GDM1 (cell line): ENCODE measurements at places on chromosomes 5 and 9.

DNA sequence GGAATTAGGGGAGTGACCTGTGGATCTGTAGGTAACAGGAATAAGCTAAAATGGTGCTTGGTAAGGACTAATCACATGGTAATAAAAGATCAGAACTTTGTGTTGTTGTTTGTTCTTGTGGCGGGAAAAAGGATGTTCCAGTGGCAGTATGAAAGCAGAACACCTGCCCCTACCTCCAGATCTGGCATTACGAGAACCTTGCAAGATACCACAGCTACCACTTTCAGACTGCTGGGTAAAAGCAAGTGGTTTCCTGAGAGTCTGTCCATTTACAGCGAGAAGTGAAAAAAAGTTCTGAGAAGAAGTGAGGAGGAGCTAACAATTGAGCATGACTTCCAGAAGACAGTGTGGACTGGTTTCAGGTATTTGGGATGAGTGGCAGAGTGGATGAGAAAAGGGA, 252.5 kb downstream of the TLE4 start:
- no peak for DNase-seq

DNA sequence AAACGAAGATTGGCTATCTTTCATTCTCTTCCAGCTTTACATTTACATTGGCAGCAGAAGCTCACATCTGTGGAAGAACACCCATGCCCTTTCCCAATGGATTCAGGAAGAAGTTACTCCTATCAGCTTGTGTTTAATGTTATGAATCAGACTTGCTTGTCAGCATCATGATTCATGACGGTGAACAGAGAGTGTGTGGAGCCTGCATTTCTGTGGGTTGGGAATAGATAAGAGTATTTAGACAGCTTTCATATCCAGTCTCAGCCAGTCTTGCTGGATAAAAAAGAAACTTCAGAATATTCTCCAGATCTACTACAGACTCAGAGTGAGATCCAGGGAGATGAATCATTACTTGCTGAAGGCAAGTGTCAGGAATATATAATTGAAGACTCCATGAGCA, 812.9 kb upstream of the ZNF608 start:
- no peak for DNase-seq

GRCh38 chr5:168430296-168430695, 56.0 kb upstream of the RARS1 start:
- no peak for DNase-seq

DNA sequence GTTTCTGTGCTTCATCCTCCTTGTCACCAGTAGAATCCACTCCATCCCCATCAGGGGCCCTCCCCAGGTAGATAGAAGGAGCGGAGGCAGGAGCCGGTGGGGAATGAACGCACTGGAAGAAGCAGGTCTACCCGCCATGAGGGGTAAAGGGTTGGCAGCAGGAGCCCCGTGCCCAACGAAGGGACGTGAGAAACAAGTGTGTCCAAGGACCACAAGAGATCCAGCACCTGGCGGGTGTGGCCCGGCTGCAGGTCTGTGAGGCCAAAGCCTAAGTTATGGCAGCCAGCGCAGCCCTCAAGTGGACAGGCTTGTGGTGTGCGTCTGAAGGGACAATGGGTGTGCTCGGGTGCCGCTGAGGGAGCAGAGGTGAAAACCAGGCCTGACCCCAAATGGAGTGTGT, 94.3 kb downstream of the IRX2 start:
- DNase-seq = no peak

DNA sequence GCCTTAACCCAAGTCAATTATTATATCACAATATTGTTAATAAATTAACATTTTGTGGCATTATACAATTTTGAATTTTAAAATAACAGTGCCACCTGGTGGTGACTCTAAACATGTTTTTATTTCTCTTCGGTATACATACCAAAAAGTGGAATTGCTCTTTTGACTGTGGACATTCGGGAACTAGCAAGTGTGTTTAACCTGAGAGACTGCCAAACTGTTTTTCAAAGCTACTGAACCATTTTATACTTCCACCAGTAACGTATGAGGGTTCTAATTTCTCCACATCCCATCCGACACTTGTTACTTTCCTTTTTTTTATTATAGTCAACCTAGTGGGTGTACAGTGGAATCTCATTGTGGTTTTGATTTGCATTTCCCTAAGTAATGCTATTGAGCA, 18.3 kb upstream of the HSDL2 start:
- no peak for DNase-seq

- DNase-seq = no peak
Observed at GRCh38 chr5:56426693-56427092, 193.6 kb upstream of the ANKRD55 start.

- DNase-seq = no peak
Observed at GRCh38 chr9:131578021-131578420, 32.7 kb downstream of the PRRT1B start.
